Left hindlimb (tissue), 1 donor: ENCODE measurements at places on chromosomes 2 and 18.

DNA sequence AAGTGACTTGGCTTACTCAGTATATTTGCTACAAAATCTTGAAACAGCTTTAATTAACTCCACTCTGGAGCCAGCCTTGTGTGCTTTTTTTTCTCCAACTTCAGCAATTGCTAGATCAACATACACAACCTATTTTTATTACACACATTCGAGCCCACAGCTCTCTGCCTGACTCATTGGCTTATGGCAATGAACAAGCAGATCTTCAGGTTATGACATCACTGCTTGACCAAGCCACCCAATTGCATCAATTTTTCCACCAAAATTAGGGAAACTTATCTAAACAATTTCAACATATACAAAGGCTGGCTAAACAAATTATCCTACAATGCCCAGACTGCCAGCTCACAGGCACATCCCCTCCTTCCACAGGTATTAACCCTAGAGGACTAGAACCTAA is 39.6 kb upstream of the PDK1 start:
- no peak for DNase-seq

- no peak for DNase-seq
Measured at GRCh38 chr2:29270701-29271121, 155.5 kb downstream of the CLIP4 start.

DNA sequence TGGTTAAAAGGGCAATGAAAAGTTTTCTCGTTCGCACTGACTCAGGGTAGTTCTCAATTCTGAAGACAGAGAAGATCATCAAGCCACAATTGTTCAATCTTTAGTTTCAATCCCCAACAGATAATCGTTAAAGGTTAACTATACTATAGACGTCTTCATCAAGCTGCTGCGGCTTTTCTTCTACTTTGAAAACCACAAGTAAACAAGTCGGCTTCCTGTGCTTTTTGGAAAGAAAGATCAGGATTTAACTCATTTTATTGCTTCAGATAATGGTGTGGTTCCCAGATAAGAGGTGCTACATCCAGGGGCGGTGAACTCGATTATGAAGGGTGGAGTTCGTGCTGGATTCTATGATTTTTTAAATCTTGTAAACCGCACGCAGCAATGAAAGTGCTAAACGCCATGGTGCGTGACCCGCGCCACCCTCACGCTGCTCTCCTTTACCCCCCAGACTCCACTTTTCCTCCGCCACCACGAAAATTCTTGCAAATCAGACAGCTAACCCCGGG is 545 bp upstream of the CDCA7 start:
- no peak for DNase-seq

GRCh38 chr2:171230176-171230575 is 69.5 kb upstream of the TLK1 start:
- DNase-seq, result no peak

DNA sequence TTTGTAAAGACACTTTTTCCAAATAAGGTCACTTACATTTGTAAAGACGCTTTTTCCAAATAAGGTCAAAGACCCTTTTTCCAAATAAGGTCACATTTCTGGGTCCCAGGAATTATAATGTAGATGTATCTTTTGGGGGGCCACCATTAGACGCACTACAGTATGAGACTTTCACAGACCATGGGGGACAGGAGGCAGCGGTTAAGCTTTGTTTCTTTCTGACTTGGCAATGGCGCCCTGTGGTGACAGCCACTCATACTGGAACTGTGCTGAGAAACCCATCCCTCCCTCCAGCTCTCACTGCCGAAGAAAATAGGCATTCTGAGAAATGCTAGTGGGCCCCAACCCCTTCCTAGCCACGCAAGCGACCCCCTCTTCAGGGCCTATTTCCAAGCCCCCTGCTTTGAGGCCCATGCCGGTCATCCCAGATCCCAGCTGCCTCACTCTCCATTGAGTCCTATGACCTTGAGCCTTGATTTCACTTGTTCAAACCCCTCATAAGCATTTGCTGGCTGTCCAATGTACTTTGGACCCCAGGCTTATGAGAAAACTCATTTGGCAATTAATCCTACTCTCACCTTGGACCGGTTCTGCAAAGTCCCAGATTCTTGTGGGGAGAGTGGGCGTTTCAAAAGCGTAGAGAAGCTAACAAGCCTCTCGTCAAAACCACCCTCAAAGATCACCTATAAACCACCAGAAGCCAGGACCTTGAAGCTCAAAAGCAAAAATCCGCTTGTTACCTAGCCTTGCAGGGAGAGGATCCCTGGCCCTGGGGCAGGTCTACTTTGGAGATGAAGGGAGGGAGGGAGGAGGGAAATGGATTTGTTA is 11.3 kb upstream of the SPATA3 start:
- DNase-seq, result no peak

GRCh38 chr2:88054782-88055370 is 707 bp downstream of the KRCC1 start:
- DNase-seq, result no peak

- no peak for DNase-seq
Measured at GRCh38 chr2:102473631-102474030, 605 bp downstream of the SLC9A4 start.

DNA sequence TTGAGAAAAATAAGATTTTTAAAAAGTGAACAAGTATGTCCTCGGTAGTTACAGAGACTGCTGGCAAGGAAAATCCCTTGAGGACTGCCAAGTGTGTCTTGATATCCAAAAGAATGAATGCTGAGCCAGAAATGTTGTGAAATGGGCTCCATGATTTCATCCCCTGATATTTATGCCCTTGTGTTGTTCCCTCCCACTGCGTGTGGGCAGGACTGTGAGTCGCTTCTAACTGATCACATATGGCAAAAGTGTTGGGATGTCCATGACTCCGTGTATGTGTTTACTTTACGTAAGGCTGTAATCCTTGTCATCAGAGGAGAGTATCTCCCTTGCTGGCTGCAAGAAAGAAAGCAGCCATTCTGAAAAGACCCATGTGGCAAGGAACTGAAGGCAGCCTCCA is 285.1 kb downstream of the SS18 start:
- DNase-seq, result no peak

DNA sequence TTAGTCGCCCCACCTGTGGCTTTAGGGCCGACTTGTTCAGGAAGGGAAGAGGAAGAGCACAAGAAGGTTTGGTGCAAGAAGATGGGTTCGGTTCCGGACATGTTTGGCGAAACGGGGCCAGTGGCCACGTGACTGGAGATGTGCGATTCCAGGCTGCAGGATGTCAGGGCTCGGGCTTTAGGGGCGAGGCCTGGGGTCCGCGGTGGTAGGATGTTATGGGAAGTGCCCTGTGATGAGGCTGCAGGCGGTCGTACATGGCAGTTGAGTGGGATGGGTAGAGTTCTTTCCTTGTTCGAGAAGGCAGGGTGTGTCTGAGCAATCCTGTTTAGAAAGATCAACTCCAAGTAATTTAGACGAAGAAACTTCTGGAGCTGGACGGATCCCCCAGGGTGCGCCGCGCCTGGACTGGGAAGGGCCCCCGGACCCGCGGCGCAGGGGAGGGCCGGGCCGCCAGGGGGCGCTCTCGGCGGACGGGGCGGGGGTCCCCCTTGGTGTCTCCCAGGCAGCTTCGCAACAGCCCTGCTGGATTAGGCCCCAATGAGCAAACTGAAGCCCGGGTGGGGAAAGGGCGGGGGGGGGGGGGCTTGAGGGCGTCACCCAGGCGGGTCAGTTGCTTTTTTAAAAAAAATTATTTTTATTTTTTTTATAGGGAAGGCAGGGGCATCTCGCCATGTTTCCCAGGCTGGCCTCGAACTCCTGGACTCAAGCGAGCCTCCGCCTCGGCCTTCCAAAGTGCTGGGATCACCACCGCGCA is 17.2 kb upstream of the SDC1 start:
- no peak for DNase-seq

GRCh38 chr2:69171897-69172525 is 159.0 kb downstream of the ANTXR1 start:
- DNase-seq, result no peak

- no peak for DNase-seq
Measured at GRCh38 chr2:177149155-177149503, 63.5 kb upstream of the HNRNPA3 start.

- no peak for DNase-seq
Measured at GRCh38 chr2:238703436-238703835, 144.4 kb upstream of the TWIST2 start.

DNA sequence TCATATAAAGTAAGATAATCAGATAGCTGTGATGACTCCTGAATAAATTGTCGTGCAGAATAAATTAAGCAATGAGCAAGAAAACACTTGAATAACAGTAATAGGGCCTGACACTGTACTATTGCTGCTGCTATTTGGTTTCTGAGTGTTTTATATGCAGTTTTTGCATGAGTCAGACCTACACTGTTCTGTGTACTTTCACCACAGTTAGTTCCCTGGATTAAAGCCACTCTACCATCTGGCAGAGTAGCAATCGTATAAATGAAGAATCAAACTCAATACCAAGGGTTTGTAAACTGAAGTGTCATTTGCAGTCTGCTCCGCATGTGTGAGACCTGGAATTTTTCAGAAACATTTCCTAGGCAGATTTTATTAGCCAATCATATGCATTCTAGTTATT is 398.6 kb upstream of the CDH7 start:
- no peak for DNase-seq

DNA sequence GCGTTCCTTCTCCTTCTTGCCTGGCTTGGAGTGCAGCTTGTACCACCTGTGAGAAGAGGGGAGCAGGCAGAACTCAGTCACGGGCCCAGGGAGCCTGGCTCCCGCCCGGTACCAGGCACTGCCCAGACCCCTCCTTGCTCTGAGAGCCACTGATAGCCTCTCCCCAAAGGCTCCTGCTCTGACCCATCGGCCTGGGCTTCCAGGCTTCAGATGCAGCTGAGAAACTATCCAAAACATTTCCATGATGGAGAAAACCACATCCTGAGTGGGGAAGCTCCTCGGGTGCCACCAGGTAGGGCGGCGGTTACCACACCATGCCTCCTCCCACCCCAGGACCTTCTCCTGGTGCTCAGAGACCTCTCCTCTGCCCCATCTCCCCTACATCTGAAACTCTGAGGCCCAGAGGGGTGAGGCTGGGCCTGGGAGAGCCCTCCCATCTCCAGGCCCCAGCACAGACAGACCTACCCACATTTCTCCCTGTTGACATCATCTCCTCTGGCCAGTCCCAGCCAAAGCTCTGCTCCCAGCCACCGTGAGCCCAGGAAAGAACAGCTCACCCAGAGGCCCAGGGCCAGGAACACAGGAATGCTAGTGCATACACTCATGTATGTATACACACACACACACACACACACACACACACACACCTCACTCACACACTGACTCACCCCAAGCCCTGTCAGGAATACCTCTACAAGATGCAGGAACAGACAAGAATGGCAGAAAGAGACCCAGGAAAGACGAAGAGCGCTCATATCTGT is 17.9 kb upstream of the SFXN5 start:
- DNase-seq, result peak; percentile 84

DNA sequence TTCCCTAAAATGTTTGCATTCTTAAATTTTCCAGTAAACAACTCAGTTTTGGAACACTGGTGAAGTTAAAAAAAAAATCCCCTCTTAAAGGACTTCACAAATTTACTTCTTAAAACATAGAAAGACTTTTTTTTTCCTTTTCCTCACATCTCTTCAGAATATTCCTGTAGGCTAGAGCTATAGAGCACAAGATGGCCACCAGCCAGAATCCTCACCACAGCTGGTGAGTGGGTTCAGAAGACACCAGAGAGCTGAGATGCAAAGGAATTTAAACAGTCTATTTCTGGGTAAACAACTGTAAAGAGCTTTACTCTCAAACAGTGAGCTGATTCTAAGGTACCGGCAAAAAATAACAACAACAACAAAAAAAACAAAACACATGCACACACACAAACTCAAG is 252.8 kb downstream of the LRP1B start:
- no peak for DNase-seq

DNA sequence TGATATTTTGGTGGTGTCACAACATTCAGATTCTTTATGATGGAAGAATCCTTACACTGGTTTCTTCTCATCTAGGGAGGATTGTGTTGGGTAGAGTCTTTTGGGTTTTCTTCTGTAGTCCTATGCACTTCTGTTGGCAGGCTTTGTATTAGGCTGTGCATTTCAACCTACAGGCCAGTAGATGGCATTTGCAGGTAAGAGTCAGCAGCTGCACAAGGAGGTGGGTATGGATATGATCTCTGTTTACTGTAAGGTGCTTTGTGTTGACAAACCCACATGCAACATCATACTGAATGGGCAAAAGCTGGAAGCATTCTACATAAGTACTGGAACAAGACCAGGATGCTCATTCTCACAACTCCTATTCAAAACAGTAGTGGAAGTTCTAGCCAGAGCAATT is 656.8 kb downstream of the METTL4 start:
- no peak for DNase-seq

GRCh38 chr18:31098878-31099277 is 3.3 kb downstream of the DSC2 start:
- no peak for DNase-seq

DNA sequence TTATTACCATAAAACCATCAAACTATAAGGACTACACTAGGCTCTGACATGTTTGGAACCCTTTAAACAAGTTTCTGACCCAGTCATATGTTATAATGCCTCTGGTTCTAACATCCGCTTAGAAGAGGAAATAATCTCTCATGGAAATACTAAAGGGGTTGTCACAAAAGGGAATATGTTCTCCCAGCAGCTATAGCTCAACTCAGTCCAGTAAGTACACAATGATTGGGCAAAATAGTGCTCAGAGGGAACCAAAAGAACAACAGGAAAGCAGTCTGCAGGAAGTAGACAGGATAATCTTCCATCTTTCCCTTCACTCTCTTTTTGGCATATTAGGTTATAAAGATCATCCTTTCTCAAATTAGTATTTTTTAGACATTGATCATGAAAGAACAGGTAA is 4.3 kb downstream of the SRBD1 start:
- no peak for DNase-seq

DNA sequence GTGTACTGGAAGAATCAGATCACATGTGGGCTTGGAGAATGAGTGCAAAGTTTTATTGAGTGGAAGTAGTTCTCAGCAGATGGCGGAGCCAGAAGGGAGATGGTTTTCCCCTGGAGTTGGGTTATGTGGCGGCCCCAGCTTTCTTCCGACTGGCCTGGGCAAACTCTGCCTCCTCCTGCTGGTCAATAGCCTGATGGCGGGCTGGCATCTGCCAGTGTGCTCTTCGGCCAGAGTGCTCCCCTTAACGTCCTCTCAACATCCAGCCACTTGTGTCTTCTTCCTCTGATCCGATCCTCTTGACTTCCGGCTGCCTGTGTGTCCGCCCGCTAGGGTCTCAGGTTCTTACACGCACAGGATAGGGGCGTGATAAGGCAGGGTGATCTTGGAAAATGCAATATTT is 741.3 kb downstream of the RNF144A start:
- DNase-seq, result no peak

GRCh38 chr18:54950221-54950620 is 9.0 kb downstream of the CCDC68 start:
- DNase-seq, result no peak

- DNase-seq, result no peak
Measured at GRCh38 chr18:74567822-74568221, 29.8 kb upstream of the ZNF407 start.

- DNase-seq, result no peak
Measured at GRCh38 chr2:42513252-42513918, 19.6 kb upstream of the KCNG3 start.

DNA sequence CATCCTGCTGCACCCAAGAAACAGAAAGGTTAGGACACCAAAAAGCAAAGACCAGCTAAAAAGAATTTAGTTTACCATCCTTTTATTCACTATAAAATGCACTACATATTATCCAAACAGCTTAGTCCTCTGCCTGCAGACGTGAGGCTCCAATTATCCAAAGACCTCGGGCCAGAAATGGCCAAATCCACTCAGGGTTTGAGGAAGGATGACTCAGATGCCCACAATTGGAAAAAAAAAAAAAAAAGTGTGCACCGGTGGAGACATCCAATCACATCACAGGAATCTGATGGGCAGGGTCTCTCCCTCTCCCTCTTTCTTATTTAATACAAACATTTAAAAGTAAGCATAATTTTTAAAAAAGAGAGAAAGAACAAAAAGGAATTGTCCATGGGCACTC is 65.7 kb downstream of the TRABD2A start:
- no peak for DNase-seq
